ENCODE measurements at places on chromosomes 3 and 15. TPM values are rescaled to one million over a fixed set of nuclear protein-coding genes. Genes with fewer than 3 reads are reported as not detected.

GRCh38 chr3:70383360-70383831, 71.0 kb upstream of the MDFIC2 start:
- DNase-seq: no peak

GRCh38 chr15:56871185-56871584, 47.3 kb upstream of the TCF12 start:
- no peak for DNase-seq

DNA sequence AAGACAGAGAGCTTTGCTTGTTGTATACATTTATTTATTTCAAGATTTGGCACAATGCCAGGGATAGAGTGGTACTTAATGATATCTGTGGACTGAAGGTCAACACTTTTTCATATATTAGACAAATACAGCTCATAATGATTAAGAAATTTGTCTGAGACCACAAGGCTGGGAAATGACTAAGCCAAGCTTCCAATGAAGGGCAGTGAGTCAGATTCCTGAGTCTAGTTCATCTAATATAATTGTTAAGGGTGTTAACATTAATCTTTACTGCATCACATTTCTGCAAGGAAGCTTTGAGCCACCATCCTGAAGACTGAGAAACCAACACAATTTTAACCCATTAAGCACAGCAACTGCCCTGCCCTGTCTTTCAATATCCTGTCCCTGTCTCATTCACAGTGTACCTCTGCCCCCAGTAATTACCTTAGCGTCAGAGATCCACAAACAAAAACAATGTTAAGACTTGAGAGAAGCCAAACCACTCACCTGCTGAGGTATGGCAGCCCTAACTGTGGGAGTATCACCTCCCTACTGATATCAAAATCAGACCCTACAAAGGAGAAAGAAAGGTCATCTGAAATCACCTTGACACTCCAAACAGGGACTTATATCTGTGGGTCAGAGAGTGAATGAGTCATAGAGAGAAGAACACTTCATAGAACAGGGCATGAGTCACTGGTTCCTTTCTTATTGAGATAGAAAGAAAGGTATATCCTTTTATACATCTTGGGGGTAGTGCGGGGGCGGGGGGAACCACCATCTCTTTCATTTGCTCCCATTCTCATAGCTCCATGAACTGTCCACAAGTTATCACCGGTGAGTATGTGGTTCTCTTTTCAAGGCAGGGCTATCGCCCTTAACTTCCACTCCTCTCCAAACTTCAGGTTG, 74.7 kb downstream of the MAGI1 start:
- DNase-seq: no peak

The LRRK1 gene
- 47.1 TPM for total RNA-seq

The PLA2G4E gene
- total RNA-seq: not detected
